ENCODE measurements at places on chromosomes 2 and 18.

DNA sequence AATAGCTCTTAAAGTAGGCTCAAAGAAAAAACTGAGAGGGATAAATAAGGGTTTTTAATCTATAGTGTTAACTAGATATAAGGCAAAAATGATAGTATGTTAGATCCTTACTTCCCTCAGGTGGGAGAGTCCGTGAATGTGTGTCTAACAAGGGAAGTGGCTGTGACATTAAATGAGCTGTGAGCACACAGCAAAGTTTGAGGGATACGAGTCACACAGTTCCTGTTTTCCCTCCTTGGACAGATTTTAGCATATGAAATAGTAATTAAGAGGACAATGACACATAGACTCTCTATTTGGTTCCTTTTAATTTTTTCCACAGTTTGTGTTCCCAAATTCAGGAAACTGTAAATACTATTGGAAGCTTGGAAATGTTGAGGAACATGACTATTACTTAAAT is 148.4 kb upstream of the CAVIN2 start:
- no peak for DNase-seq

- no peak for DNase-seq
Observed at GRCh38 chr2:213253162-213253561, 31.1 kb upstream of the SPAG16 start.

- no peak for DNase-seq
Observed at GRCh38 chr2:38578832-38579231, 23.9 kb downstream of the HNRNPLL start.

DNA sequence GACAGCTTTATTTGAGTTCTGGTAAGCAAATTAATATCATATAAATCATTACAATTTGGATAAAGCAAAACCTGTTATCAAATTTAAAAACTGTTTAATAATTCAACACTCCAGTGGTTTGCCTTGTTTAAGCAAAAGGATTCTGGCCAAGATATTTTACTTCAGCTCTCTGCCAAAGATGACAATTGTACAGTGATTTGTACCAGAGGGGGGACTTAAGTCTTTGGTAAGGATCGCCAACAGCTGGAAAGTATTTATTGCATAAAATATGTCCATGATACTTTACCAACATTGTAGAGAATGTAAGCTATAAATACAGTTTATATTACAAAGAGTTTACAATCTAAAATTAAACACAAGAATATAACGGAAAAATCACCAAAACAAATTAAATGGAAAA is 13.8 kb downstream of the PREPL start:
- no peak for DNase-seq

GRCh38 chr18:43751835-43752234 is 474.5 kb upstream of the SYT4 start:
- DNase-seq = no peak

DNA sequence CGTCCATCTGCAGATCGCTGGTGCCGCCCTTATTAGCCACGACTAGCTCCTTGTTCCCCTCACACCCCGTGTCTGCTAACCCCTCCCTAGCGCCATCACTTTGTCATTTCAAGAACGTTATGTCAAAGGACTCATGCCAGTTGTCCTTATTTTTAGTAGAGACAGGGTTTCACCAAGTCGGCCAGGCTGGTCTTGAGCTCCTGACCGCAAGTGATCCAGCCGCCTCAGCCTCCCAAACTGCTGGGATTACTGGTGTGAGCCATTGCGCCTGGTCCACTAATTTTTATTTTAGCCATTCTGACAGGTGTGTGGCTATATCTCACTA is 138.9 kb upstream of the HDAC4 start:
- no peak for DNase-seq

- no peak for DNase-seq
Observed at GRCh38 chr2:97733341-97734035, 20.1 kb downstream of the ZAP70 start.

- DNase-seq = no peak
Observed at GRCh38 chr18:524466-524865, 24.0 kb upstream of the COLEC12 start.
